ENCODE measurements at places on chromosomes 12 and 14.
A peak's percentile ranks its signal among the peaks of the same experiment; 100 is the strongest.

DNA sequence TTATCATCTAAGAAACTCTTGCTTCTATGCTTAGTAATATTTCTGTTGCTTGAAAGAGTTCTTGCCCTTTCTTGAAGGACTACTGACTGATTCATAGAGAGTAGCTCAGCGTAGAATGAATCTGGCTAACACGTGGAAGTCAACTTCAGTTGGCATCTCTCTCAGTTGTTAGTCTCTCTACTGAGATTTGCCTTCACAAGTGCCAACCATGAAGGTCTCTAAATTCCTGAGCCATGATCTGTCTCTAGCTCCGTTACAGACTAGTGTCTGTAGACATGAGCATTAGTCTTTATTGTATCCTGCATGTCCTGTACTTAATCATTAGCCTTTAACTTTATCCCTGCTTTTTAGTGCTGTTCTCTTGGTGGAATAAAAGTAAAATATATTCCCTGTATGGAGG is 19.1 kb upstream of the ALX1 start:
- DNase-seq, result no peak

GRCh38 chr14:61256826-61257468 is 24.2 kb downstream of the TMEM30B start:
- DNase-seq, result no peak

GRCh38 chr14:21734457-21735074 is 60.9 kb upstream of the OR4E1 start:
- DNase-seq, result no peak

DNA sequence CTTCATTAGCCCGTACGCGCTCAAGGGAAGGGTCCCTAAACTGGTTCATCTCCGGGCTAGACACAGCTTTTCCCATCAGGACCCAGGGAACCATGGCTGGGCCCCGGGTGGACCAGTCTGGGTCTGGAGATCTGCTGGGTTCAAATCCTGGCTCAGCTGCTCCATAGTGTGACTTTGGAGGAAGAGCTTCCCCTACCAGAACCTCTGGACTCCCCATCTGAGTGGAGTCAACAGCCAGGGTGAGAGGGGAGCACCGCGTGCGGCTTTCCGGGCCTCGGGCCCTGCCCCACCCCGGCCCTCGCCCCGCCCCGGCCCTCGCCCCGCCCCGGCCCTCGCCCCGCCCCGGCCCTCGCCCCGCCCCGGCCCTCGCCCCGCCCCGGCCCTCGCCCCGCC is 41.2 kb downstream of the BEGAIN start:
- DNase-seq, result peak; percentile 60

DNA sequence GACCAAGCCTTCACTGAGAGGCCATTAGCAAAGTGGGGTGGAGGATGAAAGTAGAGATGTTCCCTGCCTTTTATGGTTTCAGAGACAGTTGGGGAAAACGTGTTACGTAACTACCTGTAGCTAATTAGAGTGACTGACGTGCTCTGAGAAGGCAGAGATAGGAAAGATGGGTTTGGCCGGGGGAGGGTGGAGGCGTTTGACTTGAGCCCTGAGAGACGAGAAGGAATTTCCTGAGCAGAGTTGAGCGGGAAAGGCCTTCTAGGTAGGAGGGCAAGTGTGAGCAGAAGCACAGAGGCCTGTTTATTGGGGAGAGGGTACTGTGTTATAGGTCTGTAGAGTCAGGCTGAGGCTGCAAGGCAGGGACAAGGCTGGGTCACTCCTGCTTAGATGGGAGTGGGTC is 8.6 kb downstream of the TUNAR start:
- no peak for DNase-seq

DNA sequence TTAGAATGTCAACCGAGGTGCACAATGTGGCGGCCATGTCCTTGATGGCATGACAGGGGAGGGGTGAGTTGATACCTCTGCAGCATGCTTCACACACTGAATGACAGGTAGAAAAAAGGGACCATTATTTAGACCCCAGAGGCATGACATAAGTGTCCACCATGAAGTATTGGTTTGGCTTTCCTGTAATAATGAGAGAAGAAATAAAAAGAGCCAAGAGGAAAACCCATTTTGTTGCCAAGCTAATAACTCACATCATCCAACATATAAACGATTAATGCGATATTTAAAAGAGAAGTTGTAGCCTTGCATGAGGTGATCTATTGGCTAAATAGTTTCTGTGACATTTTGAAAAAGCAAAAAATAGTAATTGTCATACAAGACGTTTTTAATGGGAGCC is 343.4 kb downstream of the LRIG3 start:
- no peak for DNase-seq
